ENCODE measurements at places on chromosomes 3 and 15.

- DNase-seq: peak; percentile 27
These were observed 105.4 kb upstream of the RPL32 start for GRCh38 chr3:12946649-12947316.

GRCh38 chr3:147421184-147421912 is 12.2 kb downstream of the ZIC1 start:
- DNase-seq: no peak

DNA sequence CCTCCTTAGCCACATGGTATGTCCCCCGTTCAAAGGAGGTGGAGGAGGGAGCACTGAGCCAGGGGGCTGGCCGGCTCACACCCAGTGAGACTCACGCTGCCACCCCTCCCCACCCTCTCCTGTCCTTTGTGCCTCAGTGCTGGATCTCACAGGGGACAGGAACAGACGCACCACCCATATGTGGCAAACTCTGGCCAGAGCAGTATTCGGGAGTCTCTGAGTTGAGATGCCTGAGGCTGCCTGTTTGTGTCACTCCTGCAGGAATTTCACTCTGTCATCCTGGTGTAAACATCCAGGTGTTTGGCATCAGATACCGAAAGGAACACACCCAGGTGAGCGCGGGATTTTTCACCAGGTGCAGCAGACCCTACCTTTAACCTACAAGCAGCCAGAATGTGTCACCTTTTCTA is 25.7 kb downstream of the RGMA start:
- peak; percentile 41 for DNase-seq

DNA sequence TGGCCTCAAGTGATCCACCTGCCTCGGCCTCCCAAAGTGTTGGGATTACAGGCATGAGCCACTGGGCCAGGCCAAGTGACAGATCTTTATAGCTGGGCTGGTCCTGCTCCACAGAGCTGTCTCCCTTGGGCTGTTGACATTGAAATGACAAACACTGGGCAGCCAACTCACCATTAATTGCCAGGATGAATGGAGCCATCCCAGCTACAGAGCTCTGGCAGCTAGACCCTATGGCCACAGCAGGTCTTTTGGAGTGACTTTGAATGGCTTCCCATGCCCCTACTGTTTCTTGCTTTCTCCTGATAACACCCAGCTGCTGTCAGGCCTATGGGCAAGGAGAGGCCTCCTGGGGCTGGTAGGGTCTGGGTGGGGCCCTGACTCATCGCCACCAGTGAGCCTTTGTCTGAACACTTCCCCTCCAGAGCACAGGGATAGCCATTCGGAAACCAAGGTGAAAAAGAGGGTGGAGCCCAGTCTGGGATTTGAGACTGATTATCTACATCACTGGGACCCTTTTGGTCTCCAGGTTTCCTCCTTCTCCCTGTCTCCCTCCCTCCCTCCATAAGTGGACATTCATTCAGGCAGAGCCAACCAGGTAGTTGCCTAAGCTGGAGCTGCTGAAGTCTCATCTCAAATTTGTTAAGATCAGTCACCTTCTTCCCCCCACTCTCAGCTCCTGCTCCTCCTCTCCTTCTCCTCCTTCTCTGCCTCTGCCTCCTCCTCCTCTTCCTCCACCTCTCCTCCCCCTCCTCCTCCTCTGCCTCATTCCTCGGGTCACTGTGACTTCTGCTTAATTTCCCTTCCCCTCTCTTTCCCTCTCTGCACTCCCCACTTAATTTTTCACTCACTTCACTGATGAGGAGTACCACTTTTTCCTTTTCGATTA is 34.0 kb downstream of the BHLHE40 start:
- peak; percentile 77 for DNase-seq

DNA sequence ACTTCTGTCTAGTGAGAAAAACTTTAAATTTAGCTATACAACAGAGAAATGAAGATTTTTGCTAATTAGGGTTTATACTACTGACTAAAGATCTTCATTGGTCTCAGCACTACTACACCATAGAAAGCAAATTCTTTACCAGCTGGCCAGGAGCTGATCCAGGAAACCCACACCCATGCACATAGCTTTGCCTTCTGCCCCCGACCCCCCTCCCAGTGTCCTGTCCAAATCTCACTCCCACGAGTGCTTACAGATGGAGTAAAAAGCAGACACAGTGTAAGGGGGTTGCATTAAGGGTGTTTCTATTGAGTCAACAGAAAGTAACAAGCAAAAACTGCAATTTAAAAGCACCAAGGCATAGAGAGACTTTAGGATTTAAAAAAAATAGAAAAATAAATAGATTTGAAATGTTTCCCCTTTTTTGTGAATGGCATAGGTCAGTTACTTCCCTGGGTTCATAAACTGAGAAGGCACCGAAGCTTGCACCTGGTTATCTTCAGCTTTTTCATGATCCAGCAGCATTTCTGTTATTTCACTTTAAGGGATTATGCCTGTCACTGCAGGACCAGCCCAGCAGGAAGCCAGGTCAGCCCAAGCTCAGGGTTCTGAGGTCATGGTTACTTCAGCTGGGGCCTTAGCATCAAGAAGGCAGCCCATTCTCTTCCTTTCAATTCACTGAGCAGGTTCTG is 124.3 kb downstream of the CTNNB1 start:
- DNase-seq: no peak

DNA sequence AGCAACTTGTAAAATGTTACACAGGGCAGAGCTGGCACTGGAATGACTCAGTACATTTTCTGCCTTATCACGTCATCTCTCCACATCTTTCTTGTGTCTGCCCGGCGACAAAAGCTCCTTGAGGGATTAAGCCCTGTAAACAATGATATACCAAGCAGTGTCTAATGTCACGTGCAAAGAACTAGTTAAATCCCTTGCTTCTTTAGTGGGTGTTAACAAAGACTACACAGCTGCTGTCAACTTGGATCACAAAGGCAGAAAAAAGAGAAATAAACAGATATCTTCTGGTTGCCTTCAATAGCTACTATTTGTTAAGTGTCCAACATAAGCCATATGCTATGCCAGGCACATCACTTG is 48.1 kb upstream of the FRMD4B start:
- no peak for DNase-seq

GRCh38 chr3:48738926-48739616 is 22.1 kb upstream of the IP6K2 start:
- no peak for DNase-seq

DNA sequence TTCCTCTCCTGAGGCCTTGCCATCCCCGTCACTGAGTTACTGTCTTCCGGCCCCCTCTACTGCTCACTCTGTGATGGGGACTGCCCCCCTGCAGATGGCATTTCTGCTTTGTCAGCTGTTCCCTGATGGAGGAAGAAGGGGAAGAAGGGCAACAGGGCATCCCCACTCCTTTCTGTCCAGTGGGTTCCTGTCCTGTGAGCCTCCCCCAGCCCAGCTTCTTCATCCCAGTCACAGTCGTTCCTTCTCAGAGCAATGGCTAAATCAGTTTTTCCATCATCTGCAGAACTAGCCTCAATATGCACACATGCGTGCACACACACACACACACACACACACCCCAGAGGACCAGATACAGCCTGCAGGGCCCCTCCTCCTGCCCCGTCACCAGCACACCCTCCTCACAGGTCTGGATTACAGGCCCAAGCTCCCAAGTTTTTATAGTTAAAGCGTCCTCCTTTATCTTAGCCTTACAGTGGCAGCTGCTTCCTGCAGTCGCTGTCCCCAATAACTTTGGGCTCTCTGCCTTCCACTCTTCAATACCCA is 21.4 kb downstream of the ALDH1L1 start:
- DNase-seq: no peak

DNA sequence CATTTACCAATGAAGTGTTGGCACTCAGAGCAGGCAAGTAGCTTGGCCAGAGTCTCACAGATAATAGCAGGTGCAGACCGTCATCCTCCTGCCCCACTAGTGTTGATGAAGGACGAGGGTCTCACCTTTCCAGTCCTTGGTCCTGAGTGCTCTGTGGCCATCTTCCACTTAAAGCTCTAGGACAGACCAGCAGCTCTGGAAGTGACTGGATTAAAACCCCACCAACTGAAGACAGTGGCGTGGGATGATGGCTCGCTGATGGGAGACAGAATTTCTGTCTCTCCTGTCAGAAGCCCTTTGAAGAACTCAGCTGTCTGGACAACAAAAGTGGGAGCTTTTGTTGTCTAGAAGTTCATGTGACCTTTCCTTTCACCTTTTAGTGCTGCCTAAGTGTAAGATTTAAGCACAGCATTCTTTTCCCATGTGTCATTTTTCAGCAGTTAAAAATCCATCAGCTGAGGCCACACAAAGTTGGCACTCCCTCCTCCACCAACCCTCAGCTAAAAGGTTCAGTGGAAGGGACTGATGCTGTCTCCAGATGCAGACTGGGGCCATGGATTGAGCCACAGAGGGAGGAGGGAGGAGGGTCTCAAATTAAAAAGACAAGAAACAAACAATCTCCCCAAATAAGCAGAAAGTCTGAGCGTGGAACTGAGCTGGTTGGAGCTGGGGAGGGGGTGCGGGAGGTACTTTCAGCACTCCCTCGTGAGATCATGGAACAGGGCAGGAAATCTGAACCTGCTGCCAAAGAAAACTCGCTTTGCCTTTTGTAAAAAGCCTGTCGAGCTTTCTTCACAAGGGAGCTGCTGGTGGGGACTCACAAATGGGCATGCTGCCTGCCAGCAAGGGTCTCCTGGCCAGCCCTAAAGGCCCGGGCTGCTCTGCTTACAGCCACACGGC is 148.5 kb upstream of the CTDSPL start:
- DNase-seq: peak; percentile 32

DNA sequence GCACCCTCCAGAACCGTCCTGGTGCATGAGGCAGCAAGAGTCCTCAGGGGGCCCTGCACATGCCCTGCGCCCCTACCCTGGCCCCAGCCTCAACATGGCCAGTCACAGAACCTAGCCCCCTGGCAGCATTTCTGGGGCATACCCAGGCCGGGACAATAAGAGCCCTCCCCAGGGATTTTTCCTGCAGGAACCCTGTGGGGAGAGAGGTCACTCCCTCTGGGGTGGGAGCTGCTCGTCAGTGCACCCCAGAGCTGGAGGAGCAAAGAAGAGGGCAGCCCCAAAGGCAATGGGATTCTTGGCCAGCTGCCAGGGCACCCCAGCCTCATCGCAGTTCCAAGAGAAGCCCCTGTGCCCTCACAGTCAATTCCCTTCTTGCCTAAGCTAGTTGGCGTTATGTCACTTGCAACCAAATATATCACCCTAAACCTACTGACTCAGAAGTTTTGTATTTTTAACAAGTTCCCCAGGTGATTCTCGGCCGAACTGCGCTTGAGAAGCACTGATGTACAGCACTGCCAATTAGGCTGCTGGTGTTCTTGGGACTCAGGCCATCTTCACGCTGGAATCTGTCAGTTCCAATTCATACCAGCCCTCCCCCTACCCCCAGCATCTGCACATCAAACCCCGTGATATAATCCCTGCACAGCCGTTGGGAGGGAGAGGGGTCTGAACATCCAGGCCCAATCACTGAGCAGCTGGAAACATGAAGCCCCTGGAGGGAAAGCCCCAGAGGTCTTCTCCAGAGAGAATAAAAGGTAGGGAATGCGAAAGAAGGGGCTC is 87.5 kb upstream of the PRR20G start:
- no peak for DNase-seq

GRCh38 chr3:170355738-170356595 is 1.5 kb upstream of the SKIL start:
- DNase-seq: no peak

GRCh38 chr3:188229177-188229576 is 75.2 kb downstream of the LPP start:
- DNase-seq: no peak

DNA sequence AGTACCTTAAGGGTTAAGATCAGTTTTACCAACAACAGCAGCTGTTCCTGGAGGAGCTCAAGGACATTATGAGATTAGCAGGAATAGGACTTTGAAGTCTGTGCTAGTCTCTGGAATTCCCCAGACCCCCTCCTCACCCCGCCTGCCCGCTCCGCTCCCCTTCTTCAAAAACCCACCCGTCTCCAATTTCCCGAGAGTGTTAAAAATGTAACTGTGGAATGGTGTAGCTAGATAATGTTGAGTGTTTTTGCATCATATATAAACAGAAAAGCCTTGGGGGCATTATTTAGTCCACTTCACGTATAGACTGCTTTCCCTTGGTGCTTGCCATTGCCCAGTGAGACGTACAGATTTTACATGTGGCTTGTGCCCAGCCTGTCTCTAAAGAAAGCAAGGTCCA is 65.0 kb upstream of the SEMA6D start:
- no peak for DNase-seq

GRCh38 chr3:84891851-84892250 is 66.9 kb upstream of the CADM2 start:
- no peak for DNase-seq

- DNase-seq: no peak
These were observed 89.7 kb upstream of the XCR1 start for GRCh38 chr3:46116996-46117395.

DNA sequence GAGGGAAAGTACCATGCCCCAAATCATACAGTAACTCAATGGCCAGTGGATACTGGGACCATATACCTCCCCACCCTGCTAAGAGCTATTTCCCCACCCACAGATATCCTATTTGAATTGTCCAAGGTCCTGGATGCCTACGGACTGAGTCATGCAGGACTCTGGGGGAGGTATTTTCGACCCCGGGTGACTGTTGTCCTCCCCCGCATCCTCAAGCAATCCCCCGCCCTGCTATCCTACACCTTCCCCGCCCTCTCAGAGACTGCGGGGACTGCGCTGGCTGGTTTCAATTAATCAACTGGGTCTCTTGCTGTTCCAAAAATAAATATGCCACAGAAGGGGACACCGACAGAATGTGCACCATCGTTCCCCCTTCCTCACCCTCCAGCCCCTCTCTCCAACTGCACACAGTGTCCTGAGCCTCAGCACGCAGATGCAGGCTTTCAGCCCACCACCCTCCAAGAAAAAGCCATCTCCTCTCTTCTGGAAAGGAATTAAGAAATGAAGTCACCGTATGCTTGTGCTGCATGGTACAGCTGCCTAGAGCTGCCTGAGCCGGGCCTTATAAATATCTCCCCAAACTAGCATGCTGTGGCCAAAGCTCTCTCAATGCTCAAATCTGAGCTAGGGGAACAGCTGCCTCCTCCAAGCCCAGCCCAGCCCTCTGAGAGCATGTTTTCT is 8.1 kb downstream of the CAV3 start:
- DNase-seq: peak; percentile 84

GRCh38 chr3:119098619-119099222 is 47.2 kb upstream of the TEX55 start:
- DNase-seq: peak; percentile 36

DNA sequence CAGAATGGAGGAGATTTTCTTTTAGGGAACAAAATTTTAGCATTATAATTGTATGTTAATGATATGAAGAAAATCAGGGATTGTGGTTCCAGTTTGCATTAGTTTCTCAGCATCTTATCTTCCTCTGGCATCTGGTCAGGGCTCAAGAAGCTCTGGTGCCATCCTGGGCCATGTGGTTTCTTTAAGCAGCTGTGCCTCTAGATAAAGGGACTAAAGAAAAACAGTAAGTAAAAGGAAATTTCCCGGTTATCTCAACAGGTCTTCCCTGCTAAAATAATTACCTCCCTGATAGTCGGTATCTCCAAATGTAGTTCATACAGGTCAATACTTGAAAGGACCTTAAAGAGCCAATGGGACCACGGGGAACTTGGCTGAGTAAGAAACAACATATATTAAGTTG is 375.1 kb upstream of the RBMS3 start:
- DNase-seq: no peak

Data from RWPE1 (cell line).